Esophagus muscularis mucosa (tissue), 4 donors: ENCODE measurements at places on chromosomes 12 and 14. TPM values are rescaled to one million over a fixed set of nuclear protein-coding genes. Genes with fewer than 3 reads are reported as not detected.
A peak's percentile ranks its signal among the peaks of the same experiment; 100 is the strongest.

The RHOJ gene
- total RNA-seq, result 10.4 TPM

DNA sequence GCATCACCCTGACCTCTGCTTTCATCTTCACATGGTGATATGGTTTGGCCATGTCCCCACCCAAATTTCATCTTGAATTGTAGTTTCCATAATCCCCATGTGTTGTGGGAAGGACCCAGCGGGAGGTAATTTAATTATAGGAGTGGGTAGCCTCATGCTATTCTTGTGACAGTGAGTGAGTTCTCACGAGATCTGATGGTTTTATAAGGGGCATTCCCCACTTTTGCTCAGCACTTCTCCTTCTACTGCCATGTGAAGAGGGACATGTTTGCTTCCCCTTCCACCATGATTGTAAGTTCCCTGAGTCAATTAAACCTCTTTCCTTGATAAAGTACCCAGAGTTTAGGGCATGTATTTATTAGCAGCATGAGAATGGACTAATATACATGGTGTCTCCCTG, 38.2 kb downstream of the TMBIM6 start:
- H3K4me1 ChIP-seq, result peaks cover 12% of the 10 kb centered on the region
- DNase-seq, result no peak
- H3K36me3 ChIP-seq, result no peaks in the 10 kb centered on the region

The TCL1B gene
- not detected for total RNA-seq

- H3K4me1 ChIP-seq, result no peaks in the 10 kb centered on the region
- H3K36me3 ChIP-seq, result no peaks in the 10 kb centered on the region
- H3K4me3 ChIP-seq, result no peak overlapping the region
- no peak for DNase-seq
These were observed 195.6 kb downstream of the PELI2 start for GRCh38 chr14:56313789-56314188.

The APOF gene
- total RNA-seq, result not detected

- H3K27ac ChIP-seq, result no peak overlapping the region
- no peaks in the 10 kb centered on the region for H3K27me3 ChIP-seq
- DNase-seq, result no peak
- no peak overlapping the region for H3K4me3 ChIP-seq
- no peaks in the 10 kb centered on the region for H3K4me1 ChIP-seq
These were observed 28.7 kb downstream of the TRAF3 start for GRCh38 chr14:102805941-102806340.

The CLEC6A gene
- total RNA-seq, result not detected

- no peak for DNase-seq
- H3K36me3 ChIP-seq, result no peaks in the 10 kb centered on the region
- H3K27ac ChIP-seq, result no peak overlapping the region
- H3K27me3 ChIP-seq, result peaks cover 52% of the 10 kb centered on the region
These were observed 15.7 kb upstream of the DLK1 start for GRCh38 chr14:100710826-100711462.

- H3K27ac ChIP-seq, result no peak overlapping the region
- H3K4me3 ChIP-seq, result no peak overlapping the region
- DNase-seq, result no peak
- H3K4me1 ChIP-seq, result peaks cover 56% of the 10 kb centered on the region
- no peaks in the 10 kb centered on the region for H3K36me3 ChIP-seq
These were observed 70.7 kb downstream of the PLEKHA5 start for GRCh38 chr12:19200261-19200660.

DNA sequence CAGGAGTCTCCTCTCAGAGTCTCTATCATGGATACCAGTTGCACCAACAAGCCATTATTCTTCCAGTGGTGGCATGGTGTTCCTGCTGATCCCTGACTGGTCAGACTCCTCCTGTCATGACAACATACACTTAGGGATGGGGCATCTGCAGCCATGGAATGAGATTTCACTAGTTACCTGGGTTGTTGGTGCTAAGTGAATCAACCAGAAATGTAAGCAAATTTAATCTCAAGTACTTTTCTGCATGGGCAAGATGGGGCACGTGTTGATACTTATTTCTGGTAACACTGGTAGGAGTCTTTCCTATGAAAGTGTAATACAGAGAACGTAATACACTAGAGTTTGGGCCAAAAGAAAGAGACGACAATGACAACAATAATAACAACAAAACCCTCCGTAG, 211.5 kb upstream of the FOXN3 start:
- H3K27me3 ChIP-seq, result no peaks in the 10 kb centered on the region
- no peaks in the 10 kb centered on the region for H3K36me3 ChIP-seq
- no peak overlapping the region for H3K27ac ChIP-seq
- no peak overlapping the region for H3K4me3 ChIP-seq
- H3K4me1 ChIP-seq, result peaks cover 17% of the 10 kb centered on the region

DNA sequence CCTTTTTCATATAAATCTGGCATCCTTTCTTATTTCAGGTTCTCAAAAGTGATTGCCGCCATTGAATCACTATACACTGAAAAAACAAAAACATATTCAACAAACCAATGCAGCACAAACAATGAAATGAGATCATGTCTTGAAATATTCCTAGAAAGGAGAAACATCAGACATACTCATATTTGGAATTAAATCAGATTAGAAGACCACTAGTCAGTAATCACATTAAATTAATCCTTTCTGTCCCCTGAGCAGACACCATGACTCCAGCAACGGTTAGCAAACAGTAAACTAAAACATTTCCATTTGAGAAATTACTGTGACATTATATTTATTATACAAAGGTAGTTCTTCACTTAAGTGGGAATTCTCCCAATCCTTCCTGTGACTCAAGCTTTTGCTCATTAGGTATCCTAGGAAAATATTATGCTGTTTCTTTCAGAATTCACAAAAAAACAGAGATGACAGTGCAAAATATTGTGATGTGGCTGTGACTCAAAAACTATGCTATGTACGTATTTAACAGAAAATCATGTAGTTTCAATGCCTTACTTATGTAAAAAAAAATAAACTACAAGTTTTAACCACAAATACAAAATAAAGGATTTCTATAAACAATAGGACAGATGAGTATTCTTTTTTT, 29.7 kb downstream of the CPNE8 start:
- H3K36me3 ChIP-seq, result peaks cover 4% of the 10 kb centered on the region
- H3K27me3 ChIP-seq, result no peaks in the 10 kb centered on the region
- no peak overlapping the region for H3K4me3 ChIP-seq

The SYT10 gene
- 0.40 TPM for total RNA-seq

The TSPAN19 gene
- total RNA-seq, result not detected

The SERPINA3 gene
- 262 TPM for total RNA-seq

The BEGAIN gene
- total RNA-seq, result 3.5 TPM

GRCh38 chr14:75090353-75090752, 20.9 kb downstream of the ZC2HC1C start:
- no peak overlapping the region for H3K4me3 ChIP-seq
- no peak for DNase-seq
- no peaks in the 10 kb centered on the region for H3K4me1 ChIP-seq
- peaks cover 99% of the 10 kb centered on the region for H3K36me3 ChIP-seq
- no peak overlapping the region for H3K27ac ChIP-seq

DNA sequence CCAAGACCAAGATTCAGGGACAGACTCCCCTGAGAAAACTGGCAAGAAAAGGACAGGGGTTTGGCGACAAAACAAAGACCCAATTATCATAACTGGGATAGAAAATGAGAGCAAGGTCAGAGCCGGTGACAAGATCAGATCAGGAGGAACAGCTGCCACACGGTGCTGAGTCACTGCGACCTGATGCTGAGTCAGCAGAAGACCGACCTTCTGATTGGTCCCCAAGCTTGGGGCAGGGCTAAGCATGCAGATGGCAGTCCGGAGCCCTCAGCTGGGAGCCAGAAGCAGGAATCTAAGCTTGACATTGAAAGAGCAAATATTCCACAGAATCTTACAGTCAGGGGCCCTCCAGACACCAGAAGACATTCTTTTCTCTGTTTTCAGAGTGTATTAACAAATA, 19.1 kb upstream of the ARMH4 start:
- DNase-seq, result peak; percentile 87
- H3K4me3 ChIP-seq, result no peak overlapping the region
- no peaks in the 10 kb centered on the region for H3K36me3 ChIP-seq
- no peaks in the 10 kb centered on the region for H3K27me3 ChIP-seq

GRCh38 chr12:25882266-25882665, 76.2 kb upstream of the RASSF8 start:
- no peak overlapping the region for H3K4me3 ChIP-seq
- no peaks in the 10 kb centered on the region for H3K27me3 ChIP-seq
- no peak overlapping the region for H3K27ac ChIP-seq
- no peaks in the 10 kb centered on the region for H3K36me3 ChIP-seq
- DNase-seq, result no peak

- DNase-seq, result no peak
- H3K27ac ChIP-seq, result peak overlapping the region; percentile 84
- peaks cover 74% of the 10 kb centered on the region for H3K4me1 ChIP-seq
- no peak overlapping the region for H3K4me3 ChIP-seq
- no peaks in the 10 kb centered on the region for H3K27me3 ChIP-seq
These were observed 55.6 kb downstream of the CLIP1 start for GRCh38 chr12:122366685-122367475.

DNA sequence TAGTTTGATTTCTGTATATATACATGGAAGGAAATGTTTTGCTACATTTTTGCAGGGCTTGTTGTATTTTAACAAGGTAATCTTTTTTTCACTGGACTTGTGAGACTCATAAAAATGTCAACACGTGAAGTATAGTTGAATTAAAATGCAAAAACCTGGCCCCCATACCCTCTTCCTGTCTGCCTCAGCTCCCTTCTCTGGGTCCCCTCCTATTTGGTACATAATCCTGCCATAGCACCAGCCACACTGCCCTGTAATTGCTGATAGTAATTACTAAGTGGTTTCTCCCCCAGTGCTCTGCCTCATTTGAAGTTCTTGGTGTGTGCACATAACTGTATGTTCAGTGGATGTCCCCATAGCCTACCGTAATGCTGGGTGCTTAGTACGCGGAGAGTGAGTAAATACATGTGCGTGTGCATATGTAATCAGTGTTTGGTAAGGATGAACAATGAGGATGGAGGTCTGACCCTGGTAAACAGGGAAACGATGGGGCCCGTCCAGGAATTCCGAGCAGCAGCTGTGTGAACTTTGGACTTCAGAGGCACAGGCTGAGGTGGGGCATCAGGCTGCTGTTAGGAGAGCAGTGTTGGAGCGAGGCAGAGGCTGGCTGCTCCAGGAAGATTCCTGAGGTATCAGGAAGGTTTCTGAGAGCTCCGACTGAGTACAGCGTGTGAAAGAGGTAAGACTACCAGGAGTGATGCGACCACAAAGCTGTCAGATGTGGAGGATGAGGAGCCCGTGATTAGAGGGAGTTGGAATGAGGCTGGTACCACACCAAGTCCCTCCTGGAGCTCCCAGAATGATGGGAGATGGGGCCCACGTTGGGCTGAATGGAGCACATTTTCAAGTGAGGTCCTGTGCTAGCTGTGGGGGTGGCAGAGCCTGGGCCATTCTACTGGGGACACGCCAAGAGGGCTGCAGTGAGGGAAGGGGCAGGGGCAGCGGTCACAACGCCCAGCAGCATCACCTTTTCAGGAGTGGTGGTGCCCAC, 106.8 kb downstream of the PELI2 start:
- H3K27ac ChIP-seq, result no peak overlapping the region
- peaks cover 16% of the 10 kb centered on the region for H3K4me1 ChIP-seq
- no peaks in the 10 kb centered on the region for H3K27me3 ChIP-seq
- DNase-seq, result peak; percentile 84

The SUSD6 gene
- 39.0 TPM for total RNA-seq

- H3K4me3 ChIP-seq, result no peak overlapping the region
- no peaks in the 10 kb centered on the region for H3K27me3 ChIP-seq
- peaks cover 17% of the 10 kb centered on the region for H3K36me3 ChIP-seq
These were observed 15.0 kb downstream of the SRP54 start for GRCh38 chr14:34997762-34998161.

DNA sequence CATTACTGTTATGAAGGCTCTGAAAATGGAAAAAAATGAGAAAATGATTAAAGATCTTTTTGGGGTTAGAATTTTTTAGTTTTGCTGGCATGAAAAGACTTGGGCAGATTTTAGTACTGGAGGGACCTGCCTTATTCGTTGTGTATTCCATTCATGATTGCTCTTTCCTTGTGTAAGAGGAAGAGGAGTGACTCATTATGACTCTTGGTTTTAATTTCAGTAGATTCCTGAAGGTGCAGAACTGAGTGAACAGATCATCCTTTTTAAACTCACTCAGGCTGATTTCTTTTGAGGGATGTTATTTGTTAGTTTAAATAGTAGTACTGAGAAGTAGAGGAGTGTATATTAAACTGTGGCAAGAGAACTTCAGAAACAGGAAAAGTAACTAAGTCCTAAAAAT, 41.6 kb downstream of the AKAP6 start:
- H3K4me3 ChIP-seq, result no peak overlapping the region
- no peaks in the 10 kb centered on the region for H3K36me3 ChIP-seq
- no peak overlapping the region for H3K27ac ChIP-seq
- H3K4me1 ChIP-seq, result peaks cover 25% of the 10 kb centered on the region
- no peak for DNase-seq
- H3K27me3 ChIP-seq, result no peaks in the 10 kb centered on the region

- peaks cover 51% of the 10 kb centered on the region for H3K36me3 ChIP-seq
- no peak overlapping the region for H3K27ac ChIP-seq
- peaks cover 7% of the 10 kb centered on the region for H3K4me1 ChIP-seq
- H3K4me3 ChIP-seq, result no peak overlapping the region
These were observed 12.5 kb downstream of the GNS start for GRCh38 chr12:64746663-64747062.

The TDP1 gene
- 8.0 TPM for total RNA-seq

DNA sequence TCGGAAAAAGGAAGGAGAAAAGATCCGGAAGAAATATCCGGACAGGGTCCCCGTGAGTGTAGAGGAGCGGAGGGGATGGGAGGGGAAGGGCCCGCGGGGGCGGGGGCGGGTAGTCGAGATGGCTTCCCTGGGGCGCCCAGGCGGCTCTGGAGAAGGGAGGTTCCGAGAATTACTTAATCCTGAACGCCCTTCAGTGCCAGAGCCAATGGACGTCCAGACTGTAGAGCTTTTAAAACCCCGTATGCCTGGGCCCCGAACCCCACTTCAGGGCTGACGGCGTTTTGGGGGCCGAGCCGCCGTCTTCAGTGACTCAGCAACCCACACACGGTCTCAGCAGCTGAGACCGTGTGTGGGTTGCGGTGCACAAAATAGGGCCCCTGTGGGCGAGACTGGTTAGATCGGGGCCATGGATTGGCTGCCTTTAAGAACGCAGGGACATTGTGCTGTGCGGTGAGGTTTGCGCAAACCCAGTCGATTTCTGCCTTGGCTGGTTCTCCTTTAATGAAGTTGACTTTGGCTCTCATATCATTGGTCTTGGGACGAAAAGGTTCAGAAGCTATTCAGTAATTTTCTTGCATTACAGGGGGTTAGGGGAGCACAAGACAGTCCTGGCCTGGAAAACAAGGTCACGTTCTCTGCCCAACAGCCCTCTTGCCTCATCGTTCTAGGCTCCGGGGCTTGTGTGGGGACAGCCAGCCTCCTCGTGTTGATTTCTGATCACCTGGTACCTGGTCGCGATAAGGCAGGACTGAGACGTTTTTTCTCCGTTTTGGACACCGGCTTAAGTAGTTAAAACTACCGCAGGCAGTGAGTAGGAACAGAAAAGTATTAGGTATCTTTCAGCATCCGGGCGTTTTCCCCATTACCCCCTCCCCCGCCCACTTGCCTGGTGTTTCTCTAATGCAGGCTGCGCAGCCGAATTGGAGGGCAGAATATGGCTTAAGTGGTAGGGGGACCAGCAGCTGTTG, 775 bp downstream of the GABARAPL1 start:
- no peaks in the 10 kb centered on the region for H3K27me3 ChIP-seq
- peak; percentile 95 for DNase-seq
- peaks cover 43% of the 10 kb centered on the region for H3K4me1 ChIP-seq
- H3K4me3 ChIP-seq, result peak overlapping the region; percentile 79
- H3K36me3 ChIP-seq, result peaks cover 6% of the 10 kb centered on the region

The TAMALIN gene
- total RNA-seq, result 18.8 TPM

The LRFN5 gene
- 4.1 TPM for total RNA-seq
